Parietal lobe (tissue), 2 donors: ENCODE measurements at places on chromosomes 13 and 19. TPM values are rescaled to one million over a fixed set of nuclear protein-coding genes. Genes with fewer than 3 reads are reported as not detected.

Gene PSG2
- total RNA-seq = not detected

Gene AZU1
- total RNA-seq = 0.94 TPM

Gene EBI3
- not detected for total RNA-seq

Gene KASH5
- total RNA-seq = not detected

Gene POSTN
- total RNA-seq = 1.3 TPM

Gene TEAD2
- 9.4 TPM for total RNA-seq

Gene ZNF333
- 68.5 TPM for total RNA-seq

Gene LRRC8E
- not detected for total RNA-seq

Gene DNAJC15
- total RNA-seq = 21.6 TPM

Gene CEACAM4
- total RNA-seq = not detected
